Suppressor macrophage treated with lipopolysaccharide for 1 hour (primary cell): ENCODE measurements at places on chromosomes 16 and 17.

- DNase-seq = no peak
These were observed 333.7 kb downstream of the SEC14L1 start for GRCh38 chr17:77474292-77474988.

DNA sequence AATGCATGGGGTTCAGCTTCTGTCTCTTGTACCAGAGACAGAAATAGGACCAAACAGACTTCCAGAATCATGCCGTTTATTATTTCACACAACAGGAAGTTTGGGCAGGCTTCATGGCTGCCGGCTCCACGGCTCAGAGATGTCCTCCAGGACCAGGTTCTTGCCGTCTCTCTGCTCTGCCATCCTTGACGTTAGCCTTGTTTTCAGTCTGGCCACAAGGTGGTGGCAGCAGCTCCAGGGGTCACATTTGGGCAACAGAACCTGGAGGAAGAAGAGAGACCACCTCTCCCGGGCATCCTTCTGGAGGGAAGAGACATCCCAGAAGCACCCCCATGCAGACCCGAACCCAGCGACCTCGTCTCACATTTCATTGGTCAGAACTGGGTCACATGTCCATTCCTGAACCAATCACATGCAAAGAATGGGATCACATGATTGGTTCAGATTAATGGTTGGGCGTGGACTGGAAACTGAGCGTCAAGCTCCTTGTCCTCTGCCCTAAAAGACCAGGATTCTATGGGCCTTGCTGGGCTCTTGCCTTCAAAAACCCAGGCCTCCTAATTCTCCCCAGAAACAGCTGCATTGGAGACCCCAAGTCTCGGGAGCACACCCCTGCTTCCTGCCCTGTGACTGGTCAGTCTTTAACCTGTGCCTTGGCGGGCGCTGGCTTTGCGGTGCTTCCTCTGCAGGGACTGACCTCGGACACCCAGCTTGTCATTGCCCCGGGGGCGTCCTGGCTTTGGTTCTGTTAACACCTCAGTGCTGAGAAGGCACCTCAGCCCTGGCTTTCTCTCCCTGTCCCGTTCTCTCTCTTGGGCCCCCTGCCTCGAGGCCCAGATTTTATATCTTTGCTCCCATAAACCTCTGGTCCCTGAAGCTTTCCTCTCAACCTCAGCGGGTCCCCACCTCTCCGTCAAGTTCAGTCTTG lies 63.3 kb downstream of the IRF8 start:
- DNase-seq = no peak

- peak; percentile 32 for DNase-seq
These were observed 18.9 kb upstream of the ABCC3 start for GRCh38 chr17:50615828-50616227.

DNA sequence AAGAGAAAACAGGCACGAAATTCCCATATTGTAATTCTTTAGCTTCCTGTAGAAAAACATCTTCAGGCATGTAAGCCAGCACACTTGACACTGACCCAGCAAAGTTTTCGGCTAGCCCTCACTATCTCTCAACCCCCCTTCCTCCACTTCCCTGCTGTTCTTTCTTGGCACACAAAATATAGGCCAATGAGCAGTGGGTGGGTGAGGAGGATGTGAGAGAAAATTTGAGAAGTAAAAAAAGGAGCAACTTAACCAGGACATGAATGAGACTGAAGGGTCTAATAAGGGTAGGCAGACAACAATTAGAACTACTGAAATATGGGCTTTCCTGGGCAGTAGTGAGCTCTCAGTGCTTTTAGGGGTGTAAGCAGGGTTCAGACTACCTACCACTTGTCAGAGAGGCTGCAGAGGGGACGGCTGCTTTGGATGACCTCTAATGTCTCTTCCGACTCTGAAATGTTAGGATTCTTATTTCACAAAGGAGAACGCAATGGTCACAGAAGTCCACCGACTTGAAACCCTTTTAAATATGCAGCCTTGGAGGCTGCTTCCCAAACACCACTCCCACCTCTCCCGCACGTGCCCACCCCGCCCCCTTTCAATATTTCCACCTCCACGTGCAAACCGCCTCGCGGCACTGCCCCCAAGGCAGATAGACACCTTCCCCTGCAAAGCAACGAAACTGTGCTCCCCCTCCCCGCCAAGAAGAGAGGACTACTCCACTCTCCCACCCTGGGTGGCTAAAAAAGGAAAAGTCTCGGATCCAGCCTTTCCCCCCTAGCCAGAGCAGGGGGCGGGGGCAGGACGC lies 889 bp downstream of the MBTD1 start:
- DNase-seq = peak; percentile 71

DNA sequence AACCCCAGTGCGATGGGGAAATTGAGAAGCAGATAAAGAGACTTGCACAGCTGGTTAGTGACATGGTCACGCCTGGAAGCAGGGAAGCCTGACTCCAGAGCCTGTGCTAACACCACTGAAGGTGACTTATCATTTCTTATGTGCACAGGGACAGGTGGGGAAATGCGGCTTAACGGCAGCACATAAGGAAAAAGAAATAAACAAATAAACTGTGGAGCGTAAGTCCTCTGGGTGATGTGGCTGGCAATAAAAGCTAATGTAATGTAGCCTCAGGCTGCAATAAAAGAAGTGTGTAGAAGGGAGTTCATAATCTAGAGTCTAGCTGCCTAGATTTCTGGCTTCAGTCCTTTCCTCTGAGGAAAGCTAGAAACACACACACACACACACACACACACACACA lies 10.6 kb downstream of the CDH11 start:
- DNase-seq = no peak

DNA sequence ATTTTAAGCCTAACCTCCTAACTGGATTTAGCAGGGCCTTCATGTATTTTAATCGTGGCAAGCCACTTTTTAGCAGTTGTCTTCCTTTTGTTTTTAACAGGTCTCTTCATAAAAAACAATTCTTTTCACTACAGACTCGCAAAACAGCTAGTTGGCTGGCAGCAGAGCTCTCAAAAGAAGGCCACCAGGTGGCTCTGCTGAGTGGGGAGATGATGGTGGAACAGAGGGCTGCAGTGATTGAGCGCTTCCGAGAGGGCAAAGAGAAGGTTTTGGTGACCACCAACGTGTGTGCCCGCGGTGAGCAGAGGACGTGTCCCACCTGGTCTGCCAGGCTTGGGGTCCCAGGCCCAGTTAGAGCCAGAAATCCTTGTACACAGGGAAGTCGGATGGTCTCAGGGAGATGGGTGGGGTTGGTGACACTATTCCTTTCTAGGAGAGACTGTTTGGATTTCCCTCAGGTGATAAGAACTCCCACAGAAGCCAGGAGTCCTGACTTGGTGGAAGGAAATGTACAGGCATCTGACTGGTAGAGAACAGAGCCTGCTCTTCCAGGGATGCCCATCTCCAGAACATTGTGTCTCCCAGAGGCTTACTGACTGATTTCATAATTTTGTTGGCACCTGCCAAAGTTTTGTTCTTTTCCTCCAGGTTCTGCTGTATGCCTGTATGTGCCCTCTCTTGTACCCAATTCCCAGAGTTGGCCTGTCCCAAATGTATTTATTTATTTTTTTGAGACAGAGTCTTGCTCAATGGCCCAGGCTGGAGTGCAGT lies 14.9 kb upstream of the DDX19A start:
- peak; percentile 4 for DNase-seq

DNA sequence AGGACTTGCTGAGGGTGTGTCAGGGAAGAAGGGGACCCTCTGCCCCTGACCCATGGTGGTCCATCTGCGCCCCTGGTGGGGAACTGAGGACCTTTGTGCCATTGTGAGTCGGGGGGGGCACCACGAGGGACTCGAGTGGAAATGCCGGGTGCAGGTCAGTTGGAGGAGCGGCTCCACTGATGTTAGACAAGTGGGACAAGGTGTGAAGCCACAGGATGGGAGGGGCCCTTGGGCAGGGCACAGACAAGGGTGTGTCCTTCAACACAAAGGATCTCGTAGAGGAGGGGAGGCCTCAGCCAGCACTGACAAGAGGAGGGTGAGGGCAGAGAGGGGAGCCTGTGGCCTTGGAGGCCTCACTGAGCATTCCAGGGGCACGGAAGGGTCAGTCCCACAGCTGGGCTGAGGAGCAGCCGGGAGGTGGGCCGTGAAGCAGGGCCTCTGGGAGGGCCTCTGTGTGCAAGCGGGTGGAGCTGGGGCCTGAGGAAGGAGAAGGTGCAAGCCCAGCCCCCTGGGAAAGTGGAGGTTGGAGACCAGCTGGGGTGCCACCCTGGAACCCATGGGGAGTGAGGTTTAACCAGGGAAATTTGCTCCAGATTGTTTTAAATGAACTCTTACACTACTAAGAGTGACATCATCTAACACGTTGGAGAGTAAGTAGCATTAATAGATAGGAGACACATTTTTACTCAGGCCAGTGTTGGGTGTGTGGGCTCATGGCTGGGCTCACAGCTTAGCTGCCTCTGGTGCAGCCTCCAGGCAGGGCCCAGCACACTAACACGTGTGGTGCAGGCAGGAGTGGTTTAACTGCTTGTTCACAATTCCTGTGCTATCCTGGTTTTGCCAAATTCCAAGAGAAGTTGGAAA lies 27.9 kb downstream of the NARF start:
- no peak for DNase-seq

GRCh38 chr17:78736526-78737079 lies 45.5 kb downstream of the CYTH1 start:
- DNase-seq = peak; percentile 79

DNA sequence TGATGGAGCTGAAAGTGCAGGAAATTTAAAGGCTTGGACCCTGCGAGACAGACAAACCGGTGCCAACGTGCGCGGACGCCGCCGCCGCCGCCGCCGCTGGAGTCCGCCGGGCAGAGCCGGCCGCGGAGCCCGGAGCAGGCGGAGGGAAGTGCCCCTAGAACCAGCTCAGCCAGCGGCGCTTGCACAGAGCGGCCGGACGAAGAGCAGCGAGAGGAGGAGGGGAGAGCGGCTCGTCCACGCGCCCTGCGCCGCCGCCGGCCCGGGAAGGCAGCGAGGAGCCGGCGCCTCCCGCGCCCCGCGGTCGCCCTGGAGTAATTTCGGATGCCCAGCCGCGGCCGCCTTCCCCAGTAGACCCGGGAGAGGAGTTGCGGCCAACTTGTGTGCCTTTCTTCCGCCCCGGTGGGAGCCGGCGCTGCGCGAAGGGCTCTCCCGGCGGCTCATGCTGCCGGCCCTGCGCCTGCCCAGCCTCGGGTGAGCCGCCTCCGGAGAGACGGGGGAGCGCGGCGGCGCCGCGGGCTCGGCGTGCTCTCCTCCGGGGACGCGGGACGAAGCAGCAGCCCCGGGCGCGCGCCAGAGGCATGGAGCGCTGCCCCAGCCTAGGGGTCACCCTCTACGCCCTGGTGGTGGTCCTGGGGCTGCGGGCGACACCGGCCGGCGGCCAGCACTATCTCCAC lies at the start of gene NOG:
TSS of gene NOG (plus strand) at position 54 of the 674 bp plus-strand sequence. CDS start at position 579, 525 bp downstream.
- DNase-seq = peak; percentile 74

- DNase-seq = peak; percentile 75
These were observed 34.0 kb downstream of the NEUROD2 start for GRCh38 chr17:39573447-39574298.

GRCh38 chr16:11224096-11224893 lies 31.7 kb downstream of the SOCS1 start:
- DNase-seq = peak; percentile 84

GRCh38 chr16:67173808-67174705 lies 3.7 kb downstream of the NOL3 start:
- peak; percentile 82 for DNase-seq

DNA sequence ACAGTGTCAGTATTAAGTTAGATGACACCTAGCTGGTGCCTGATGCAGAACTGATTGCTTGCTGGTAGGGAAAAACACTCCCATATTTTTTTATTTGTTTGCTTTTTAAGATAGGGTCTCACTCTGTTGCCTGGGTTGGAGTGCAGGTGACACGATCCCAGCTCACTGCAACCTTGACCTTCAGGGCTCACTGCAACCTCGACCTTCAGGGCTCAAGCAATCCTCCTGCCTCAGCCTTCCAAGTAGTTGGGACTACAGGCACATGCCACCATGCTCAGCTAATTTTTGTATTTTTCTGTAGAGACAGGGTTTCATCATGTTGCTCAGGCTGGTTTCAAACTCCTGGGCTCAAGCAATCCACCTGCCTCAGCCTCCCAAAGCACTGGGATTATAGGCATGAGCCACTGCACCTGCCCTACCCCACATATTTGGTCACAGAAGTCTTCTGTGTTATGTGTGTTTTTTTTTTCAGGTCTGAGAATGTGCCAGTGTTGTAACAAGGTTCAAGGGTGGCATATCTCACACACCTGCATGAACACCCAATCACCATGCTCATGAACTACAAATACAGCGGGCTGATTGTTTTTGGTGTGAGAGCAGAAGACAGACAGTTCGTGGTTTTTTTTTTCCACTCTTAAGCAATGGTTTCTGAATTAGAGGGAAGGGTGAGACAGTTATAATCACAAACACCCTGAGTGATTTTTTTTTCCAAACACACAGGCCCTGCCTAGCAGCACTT lies 22.8 kb downstream of the SPAG9 start:
- no peak for DNase-seq

DNA sequence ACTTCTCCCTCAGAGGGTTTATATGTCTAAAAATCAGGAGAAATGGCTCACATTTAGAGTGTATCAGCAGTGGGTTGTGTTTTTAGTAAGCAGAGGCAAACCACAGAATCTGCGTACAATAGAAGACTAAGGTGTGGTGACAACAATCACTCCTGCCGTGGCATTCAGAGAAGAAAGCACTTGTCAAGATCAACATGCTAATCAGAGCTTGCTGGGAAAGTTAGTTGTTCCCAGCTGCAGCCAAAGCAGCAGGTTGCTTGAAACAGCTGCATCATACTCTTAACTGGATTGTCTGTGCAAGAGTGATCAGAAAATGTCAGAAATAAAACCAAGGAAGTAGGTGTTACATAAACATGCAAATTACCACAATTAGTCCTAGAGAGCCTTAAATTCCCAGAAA lies 616.4 kb downstream of the CDH8 start:
- no peak for DNase-seq

DNA sequence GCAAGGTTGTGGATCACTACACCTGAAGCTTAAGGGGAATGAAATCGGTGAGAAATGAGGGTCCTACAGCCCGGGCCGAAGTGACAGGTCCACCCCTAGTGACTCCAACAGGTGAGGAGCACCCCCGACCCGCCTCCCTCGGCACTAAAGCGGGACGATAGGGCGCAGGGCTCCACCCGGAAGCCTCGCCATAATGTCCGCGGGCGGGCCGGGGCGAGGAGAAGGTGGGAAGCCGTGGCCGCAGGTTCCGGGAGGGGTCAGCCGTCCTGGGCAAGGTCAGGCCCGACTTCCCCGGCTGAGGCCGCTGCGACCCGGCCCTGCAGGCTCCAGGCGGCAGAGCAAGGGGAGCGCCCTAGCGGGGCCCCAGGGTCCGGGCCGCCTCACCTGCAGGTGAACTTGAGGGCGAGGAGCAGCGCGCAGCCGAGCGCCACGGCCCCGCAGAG lies 543 bp downstream of the TXNDC11 start:
- peak; percentile 66 for DNase-seq

- DNase-seq = no peak
These were observed 10.8 kb downstream of the NGFR start for GRCh38 chr17:49505854-49506253.

- DNase-seq = no peak
These were observed 78.9 kb downstream of the C16orf95 start for GRCh38 chr16:87238361-87238715.

DNA sequence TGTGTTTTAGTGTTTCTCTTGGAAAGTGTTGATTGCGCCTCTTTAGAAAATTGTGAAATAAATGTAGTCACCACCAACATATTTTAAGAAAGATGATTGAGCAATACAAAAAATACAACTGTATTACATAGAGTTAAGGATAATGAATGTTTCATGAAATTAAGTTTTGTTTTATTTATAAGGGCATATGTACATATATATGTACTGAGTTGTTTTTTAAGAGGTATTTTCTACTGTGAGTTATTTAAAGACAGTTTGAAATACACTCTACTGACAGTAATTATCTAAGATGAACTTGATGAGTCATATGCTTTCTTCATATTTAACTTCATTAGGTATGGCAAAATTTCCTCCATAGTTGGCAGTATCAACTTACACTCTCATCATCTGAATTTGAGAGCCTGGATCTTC lies 411.7 kb downstream of the HS3ST3B1 start:
- no peak for DNase-seq

GRCh38 chr17:34081269-34081668 lies 173.8 kb upstream of the CCL2 start:
- DNase-seq = peak; percentile 16
